Globus pallidus (tissue), 1 donor: ENCODE measurements at places on chromosomes 3 and 15.

GRCh38 chr3:33642806-33643205 is 75.2 kb downstream of the CLASP2 start:
- DNase-seq, result no peak

GRCh38 chr15:51375966-51376640 is 34.6 kb downstream of the GLDN start:
- DNase-seq, result no peak

DNA sequence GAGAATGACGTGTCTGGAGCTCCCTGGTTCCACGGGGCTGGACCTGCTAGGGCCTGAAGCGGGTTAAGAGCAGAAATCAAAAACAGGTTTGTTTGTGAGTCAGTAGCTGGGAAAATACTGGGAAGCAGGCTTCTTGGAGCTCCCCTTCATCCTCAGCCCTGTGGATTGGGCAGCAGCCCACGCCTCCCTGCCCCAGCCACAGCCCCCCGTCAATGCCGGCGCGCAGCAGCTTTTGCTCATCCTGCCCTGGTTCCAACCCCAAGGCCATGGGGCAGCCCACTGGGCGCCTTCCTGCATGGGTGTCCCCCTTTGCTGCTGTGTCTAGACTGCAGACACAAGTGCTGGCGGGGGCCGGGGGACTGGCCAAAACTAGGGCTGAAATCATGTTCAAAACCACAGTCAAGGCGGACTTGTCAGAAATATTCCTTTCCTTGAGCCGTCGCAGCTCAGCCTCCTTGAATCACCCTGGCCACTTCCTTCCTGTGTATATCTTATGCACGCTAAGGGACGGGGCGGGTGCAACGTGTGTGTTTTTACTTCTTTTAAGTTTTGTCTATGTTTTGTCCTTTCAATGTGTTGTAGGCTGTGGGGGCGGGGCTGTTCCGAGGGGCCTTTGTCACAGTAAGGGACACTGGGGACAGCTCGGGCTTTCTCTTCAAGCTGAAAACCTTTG is 108.1 kb downstream of the KLF13 start:
- DNase-seq, result no peak

DNA sequence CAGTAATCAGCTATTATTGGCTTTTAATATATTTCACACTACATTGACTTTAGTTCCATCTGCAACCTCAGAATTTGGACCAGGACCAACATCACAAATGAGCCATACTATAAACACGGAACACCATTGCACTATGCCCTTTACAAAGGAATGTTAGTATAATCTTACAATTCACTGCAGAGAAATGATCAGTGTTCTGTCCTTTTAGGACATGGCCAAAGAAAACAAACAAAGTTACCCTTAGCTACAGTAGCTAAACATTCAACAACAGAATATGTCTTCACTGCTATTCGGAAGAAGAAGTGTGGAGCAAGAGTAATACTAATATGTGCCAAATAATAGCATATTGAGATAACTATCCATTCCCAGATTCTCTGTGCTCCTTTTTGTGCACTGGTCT is 90.4 kb downstream of the NAALADL2 start:
- DNase-seq, result no peak

GRCh38 chr3:10437272-10437994 is 68.0 kb downstream of the ATP2B2 start:
- DNase-seq, result no peak

- no peak for DNase-seq
Measured at GRCh38 chr15:99424131-99424571, 141.6 kb upstream of the MEF2A start.

DNA sequence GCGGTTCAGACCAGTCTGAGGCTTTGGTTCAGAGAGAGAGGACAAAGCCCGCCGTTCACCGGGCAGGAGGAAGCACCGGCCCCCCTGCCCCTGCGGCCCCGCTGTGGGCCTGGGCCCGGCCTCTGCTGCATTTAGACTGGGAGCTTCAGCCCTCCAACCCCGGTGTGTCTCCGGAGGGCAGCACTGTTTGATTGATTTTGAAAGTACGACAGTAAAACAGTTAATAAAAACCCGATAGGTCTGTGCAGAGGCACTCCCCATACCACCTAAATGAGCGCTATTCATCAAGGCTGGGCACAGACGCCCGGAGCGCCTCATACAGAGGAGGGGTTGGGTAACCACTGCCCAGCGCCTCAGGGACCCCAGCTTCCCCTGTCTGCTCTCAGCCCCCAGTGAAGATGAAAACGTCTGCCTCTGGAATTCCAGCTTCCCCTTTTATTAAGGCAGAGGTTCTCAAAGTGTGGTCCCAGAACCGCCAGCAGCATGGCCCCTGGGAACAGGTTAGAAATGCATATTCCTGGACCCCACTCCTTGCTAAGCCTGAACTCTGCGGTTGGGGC is 256.7 kb upstream of the TLE3 start:
- no peak for DNase-seq

- DNase-seq, result no peak
Measured at GRCh38 chr3:21691036-21691435, 60.0 kb downstream of the ZNF385D start.

DNA sequence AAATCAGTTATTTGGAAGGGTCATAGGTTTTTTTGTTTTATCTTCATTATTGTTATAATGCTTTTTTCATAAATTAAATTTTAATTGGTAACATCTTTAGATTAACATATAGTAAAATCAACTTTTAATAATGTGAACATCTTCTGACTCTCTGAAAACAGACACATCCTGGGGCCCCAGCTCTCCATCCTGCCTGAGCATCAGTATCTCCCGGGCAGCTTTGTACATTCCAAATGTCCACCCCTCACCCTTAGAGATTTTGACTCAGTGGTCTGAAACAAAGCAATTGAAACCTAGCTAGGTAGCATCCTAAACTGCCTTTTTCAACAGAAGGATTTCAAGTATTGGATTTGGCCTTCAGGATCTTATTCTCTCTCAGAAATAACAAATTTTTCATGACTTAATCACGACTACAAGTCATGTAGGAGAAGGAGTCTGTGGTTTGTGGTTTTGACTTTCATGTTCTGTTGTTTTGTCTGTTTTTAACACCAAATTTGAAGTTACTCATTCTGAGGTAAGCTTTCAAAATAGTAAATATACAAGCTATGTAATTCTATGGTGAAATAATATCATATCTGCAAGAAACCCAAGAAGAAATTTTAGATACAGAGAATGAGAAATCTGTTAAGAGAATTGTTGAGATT is 147.3 kb upstream of the UBE2E2 start:
- DNase-seq, result no peak

GRCh38 chr15:62211348-62211747 is 46.3 kb upstream of the C2CD4B start:
- DNase-seq, result no peak

GRCh38 chr15:24878153-24878552 is 76.6 kb upstream of the SNRPN start:
- DNase-seq, result peak; percentile 20

GRCh38 chr3:20068512-20069177 is 28.4 kb downstream of the KAT2B start:
- DNase-seq, result no peak

- DNase-seq, result no peak
Measured at GRCh38 chr3:110301781-110302180, 769.8 kb upstream of the NECTIN3 start.

- DNase-seq, result no peak
Measured at GRCh38 chr3:59996056-59996455, 946.2 kb upstream of the CFAP20DC start.

DNA sequence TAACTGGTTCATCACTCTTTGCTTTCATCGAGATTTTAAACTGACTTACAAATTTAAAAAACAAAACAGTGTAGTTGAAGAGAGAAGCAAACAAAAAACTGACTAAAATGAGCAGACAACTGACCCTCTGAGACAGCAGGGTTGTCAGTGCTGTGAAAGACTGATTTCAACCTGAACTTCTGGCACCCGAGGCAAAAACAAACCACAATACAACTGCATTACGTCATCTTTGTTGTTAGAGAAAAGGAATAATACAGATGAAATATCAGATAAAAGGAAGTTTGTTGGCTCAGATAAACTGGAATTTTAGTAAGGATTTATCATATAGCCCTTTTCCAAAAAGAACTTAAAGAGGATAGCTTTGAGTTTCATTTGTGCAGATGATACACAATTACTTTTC is 51.1 kb downstream of the PARP15 start:
- no peak for DNase-seq

DNA sequence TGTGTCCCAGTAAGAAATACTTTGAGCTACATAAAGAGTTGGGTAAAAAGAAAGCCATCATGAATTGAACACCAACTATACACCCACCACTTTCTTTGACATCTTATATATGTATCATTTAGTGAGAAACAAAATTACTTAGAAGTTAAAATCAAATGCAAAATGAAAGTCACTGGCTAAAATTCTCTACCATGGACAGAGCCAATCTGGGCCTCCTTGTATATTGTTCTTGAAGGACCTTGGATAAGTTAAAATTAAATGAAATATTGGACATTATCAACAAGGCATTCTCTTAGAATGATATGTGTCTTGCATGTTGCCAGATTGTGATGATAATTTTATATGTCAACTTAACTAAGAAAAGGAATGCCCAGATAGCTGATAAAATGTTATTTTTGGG is 64.2 kb upstream of the CHL1 start:
- DNase-seq, result no peak

DNA sequence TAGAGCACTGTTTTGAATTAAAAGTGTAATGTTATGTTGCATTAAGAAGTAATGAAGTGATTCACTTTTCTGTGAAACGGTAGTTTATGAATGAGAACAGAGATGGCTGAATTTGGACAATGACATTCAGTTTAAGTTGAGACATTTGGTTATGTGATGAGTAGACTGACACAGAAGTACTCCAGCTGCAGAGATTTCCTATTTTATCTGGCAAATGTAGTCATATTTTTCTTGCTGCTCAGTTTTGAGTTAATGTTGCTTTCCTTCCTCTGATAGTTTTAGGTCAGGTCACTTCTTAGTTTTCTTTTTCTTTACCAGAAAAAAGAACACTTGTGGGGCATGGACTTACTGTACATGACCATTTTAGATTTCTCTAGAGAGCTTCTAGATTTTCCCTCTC is 51.2 kb downstream of the ASB7 start:
- no peak for DNase-seq

- DNase-seq, result no peak
Measured at GRCh38 chr15:88133795-88134194, 122.7 kb downstream of the NTRK3 start.

DNA sequence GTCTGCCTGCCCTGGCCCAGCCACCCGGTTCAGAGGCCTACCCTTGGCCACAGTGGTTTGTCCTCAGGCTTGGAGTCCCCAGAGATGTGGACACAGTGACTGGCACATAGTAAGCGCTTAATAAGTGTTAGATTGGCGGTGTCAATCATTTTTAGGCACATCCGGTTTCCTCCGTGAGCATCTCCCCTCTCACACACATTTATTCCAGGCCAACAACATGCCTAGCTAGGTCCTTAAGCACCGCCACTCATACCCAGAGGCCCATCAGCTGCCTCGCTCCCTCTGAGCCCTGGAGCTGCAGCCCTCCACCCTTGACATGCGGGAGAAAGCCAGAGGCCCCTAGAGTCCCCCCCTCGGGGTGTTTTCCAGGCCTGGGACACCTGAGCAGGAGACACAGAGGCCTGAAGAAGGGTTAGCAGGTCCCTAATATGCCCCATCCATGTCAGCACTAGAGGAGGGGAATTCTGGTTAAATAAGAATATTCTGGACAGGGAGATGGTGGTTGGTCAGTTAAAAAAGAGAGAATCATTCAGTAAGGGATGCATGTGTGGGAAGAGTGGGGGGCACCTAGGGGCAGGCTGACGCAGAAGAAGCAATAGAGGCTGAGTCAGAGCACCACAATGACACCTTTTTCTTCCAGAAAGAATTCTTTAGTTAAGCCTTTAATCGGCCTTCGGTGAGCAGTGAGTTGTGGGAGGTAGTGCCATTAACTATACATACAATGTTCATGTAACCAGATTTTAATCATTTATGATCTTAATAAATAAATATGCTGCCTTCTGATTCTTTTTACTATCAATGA is 22.3 kb downstream of the NR2F2 start:
- DNase-seq, result no peak

GRCh38 chr3:59545374-59545773 is 495.5 kb upstream of the CFAP20DC start:
- peak; percentile 2 for DNase-seq

DNA sequence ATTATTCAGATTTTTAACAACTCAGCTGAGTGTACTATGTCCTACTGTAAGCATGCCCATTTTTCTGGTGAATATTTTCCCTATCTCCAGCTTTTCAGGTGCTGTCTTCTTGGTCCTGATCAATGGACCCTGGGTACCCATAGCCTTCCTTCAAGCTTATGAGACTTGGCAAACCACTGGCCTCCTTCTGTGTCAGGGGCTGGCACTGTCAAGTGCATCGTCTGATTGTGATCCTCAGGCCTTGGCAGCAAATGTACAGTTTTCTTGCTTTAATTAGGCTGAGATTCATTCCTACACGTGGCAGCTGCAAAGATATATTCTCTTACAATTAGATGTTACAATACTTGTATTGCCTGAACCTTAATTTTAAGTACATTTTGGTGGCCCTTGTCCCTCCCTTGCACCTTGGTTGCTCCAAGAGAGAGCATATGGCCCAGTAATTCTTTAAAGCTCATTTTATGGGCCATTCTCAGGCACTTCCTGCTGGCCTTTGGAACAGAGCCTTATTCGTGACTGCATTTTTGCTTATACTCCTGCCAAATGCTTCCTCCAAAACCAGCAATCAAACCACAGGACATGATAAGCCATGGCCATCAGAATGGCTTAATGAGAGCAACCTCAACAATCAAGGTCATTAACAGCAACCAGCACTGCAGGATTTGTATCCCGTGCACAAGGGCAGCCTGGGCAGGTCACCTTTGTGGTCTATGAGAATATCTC is 179.9 kb downstream of the CNTN6 start:
- no peak for DNase-seq
